GM03348 (cell line): ENCODE measurements at places on chromosomes 1 and 21.

DNA sequence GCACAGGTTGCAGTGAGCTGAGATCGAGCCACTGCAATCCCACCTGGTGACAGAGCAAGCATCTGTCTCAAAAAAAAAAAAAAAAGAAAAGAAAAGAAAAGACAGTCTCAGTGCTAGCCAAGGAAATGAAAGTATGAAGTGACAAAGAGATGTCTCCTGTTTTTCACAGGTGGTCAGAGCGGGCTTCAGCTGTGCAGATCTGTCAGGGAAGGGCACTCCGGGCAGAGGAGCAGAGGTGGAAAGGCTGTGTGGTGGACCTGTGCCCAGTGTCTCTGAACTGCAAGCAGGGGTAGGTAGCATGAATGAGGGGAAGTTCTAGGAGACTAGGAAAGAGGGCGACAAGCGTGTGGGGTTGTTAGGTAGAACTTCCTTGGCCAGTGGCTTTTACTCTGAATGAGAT is 67.5 kb downstream of the CD247 start:
- DNase-seq = no peak

GRCh38 chr1:212228591-212229119 is 56.6 kb upstream of the PPP2R5A start:
- no peak for DNase-seq

GRCh38 chr1:197066719-197067456 is at the start of gene F13B:
Gene F13B, minus strand, starts transcription at chr1:197067260. Its CDS starts 37 bp downstream, at chr1:197067223.
- no peak for DNase-seq

DNA sequence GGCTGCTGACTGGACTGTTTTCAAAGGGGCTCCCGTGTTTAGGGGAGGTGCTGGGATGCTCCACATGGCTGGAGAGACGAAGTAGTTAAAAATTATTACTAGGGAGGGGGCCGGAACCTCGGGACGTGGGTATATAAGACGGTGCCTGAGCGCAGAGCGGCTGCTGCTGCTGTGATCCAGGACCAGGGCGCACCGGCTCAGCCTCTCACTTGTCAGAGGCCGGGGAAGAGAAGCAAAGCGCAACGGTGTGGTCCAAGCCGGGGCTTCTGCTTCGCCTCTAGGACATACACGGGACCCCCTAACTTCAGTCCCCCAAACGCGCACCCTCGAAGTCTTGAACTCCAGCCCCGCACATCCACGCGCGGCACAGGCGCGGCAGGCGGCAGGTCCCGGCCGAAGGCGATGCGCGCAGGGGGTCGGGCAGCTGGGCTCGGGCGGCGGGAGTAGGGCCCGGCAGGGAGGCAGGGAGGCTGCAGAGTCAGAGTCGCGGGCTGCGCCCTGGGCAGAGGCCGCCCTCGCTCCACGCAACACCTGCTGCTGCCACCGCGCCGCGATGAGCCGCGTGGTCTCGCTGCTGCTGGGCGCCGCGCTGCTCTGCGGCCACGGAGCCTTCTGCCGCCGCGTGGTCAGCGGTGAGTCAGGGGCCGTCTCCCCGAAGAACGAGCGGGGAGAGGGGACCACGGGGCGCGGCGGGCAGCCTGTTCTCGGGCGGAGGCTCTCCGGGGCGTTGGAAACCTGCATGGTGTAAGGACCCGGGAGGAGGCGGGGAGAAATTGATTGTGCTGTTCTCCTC is at the start of gene CHODL:
TSS of gene CHODL (plus strand) at position 163 of the 793 bp plus-strand sequence. CDS start at position 554, 391 bp downstream.
- DNase-seq = no peak

DNA sequence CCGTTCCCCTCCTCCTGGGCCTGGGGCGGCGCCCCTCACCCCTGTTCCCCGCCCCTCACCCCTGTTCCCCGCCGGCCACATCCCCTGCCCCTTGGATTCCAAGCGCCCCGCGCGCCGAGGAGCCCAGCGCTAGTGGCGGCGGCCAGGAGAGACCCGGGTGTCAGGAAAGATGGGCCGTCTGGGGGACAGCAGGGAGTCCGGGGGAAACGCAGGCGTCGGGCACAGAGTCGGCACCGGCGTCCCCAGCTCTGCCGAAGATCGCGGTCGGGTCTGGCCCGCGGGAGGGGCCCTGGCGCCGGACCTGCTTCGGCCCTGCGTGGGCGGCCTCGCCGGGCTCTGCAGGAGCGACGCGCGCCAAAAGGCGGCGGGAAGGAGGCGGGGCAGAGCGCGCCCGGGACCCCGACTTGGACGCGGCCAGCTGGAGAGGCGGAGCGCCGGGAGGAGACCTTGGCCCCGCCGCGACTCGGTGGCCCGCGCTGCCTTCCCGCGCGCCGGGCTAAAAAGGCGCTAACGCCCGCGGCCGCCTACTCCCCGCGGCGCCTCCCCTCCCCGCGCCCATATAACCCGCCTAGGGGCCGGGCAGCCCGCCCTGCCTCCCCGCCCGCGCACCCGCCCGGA is at the start of gene TP73:
TSS of gene TP73 (plus strand) at position 587 of the 618 bp plus-strand sequence. CDS start 29,850 bp downstream, outside the sequence.
- DNase-seq = peak; percentile 20

GRCh38 chr21:27268290-27268689 is 301.4 kb upstream of the ADAMTS5 start:
- DNase-seq = peak; percentile 14

GRCh38 chr1:44636688-44637598 is 37.3 kb downstream of the TMEM53 start:
- DNase-seq = no peak

- peak; percentile 77 for DNase-seq
Observed at GRCh38 chr1:19559641-19560040, 74.3 kb upstream of the CAPZB start.

- DNase-seq = no peak
Observed at GRCh38 chr1:155651861-155652661, 36.5 kb downstream of the YY1AP1 start.

GRCh38 chr1:14522077-14522925 is 76.2 kb upstream of the KAZN start:
- DNase-seq = peak; percentile 47

DNA sequence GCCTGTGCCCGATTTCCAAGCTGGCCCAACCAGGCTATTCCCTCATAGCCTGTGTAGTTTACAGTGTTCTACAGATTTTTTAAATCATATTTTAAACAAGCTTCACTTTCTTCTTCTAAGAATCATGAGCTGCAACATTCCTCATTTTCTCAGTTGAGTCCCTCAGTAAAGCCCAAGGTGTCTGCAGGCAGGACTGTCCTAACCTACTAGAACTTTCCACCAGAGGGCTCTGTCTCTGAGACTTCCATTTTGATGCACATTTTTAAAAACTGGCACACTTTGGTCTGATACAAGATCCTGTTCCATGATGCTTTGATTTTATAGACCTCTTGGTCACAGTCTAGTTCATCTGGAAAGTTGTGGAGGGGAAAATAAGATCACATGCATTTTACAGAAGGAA is 21.6 kb upstream of the SLAMF6 start:
- DNase-seq = peak; percentile 38

DNA sequence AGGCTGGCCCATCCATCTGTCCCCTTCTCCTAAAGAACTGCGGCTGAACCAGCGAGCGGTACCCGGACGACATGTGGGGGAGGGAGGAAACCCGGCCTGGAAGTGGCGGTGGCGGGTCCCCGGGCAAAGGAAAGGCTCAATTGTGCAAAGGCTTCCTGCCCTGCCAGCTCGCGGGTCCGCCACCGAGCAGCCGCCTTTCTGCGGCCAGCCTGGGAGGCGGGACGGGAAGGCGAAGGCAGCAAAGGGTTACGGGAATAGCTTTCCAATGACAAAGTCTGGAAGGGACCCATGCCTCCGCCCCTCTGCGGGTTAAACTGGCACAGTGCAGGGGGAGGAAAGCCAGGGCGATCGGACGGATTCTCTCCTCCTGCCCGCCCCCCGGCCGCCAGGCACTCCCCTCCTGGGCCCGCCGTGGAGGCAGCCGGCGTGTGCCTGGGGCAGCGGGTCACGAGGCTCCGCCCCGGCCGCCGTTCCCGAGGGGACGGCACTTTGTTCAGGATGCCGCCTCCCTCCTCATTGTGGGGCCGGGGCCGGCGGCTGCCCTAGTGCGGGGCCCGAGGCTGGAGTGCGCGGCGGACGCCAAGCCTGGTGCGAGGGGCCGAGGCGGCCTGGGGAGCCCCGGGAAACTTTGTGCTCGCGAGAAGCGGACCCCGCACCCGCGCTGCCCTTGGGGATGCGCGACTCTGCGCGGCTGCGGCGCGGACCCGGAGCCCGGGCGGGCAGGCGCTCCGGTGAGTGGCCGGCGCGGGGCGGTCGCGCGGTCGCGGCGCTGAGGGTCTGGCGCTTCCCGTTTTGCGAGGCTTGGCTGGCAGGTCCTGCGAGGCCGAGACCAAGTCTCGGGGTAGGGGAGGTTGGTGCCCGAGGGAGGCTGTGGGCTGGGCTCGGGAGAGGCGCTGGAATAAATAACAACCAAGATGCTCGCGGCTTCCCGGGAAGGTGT is at the start of gene NAV1:
TSS of gene NAV1 (plus strand) at position 516 of the 940 bp plus-strand sequence. CDS start 83,758 bp downstream, outside the sequence.
- peak; percentile 92 for DNase-seq

DNA sequence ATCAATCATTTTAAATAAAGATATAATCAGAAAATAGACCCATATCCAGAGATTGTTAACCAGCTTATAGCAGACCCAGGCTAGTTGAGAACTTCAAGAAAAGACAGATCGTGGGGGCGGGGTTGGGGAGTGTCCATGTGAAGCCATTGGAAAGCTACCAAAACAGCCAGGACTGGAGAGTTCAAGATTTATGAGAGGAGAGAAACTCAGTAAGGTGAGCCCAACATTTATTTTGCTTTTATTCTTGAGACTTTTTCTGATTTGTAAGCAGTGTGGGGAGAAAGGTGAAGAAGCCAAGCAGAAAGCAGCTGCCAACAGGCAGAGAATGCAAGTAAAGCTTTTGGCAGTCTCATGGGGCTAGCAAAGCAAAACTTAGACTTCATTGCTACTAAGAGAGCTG is 179.9 kb downstream of the VPS13D start:
- no peak for DNase-seq

DNA sequence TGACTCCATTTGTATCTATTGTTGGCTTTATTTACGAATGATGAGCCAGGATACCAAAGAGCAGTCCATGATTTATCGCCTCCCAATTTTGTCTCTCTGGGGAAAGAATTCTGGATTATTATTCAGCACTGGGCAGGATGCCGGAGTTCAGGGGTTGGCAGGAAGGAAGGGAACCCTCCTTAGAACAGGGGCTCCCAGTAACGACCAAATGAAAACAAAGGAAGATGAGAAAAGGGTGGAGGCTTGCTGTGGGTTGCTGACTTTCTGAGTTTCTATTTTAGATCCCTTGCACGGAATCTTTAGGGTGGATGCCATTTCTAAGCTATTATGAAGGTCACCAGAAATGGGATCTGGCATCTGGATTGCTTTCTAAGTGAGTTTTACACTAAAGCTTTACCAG is 231.2 kb upstream of the LYPLAL1 start:
- DNase-seq = peak; percentile 24

GRCh38 chr1:173733912-173734311 is 19.1 kb downstream of the KLHL20 start:
- DNase-seq = no peak
